HL-60 (cell line): ENCODE measurements at places on chromosomes 16 and 17.

GRCh38 chr16:11205754-11206581 is 50.0 kb downstream of the SOCS1 start:
- peak; percentile 43 for DNase-seq

- DNase-seq: no peak
Observed at GRCh38 chr16:75343941-75344340, 89.4 kb downstream of the CFDP1 start.

GRCh38 chr17:62937606-62938005 is 28.4 kb upstream of the TANC2 start:
- no peak for DNase-seq

- peak; percentile 12 for DNase-seq
Observed at GRCh38 chr16:68403704-68404103, 44.6 kb downstream of the SMPD3 start.

DNA sequence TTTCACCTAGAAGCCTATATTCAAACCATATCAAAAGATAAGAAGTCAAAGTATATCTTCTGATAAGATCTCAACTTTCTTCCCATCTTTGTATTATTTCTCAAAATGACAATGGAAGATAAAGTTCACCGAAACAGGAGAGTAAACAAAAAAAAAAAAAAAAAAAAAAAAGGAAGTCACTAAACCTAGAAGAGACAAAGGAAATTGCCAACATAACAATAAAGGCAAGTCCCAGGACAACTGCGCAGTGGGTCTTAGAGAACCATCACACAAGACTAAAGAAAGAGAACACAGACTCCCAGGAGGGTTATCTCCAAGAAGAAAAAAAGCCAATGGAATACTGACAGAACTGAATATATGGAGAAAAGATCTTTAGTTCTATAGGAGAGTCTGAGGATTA is 65.7 kb downstream of the SMURF2 start:
- peak; percentile 56 for DNase-seq
